ENCODE measurements at places on chromosomes 3 and 15. TPM values are rescaled to one million over a fixed set of nuclear protein-coding genes. Genes with fewer than 3 reads are reported as not detected.

DNA sequence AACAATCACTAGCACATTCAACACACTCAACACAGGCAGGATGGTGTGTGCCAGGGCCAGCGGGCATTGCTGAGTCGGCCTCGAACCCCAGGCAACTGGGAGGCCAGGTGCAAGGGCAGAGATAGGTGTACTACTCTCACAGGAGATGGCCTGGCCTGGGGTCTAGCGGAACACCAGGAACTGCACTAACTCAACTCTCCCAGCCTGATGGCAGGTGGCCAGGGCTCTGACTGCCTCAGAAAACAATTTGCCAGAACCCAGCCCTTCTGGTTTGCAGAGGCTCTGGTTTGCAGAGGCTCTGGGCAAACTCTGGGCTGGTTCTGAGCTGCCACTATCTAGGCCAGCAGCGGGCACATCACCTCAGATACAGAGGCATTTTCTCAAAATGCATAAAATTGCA is 229.2 kb upstream of the CHRNA7 start:
- DNase-seq, result no peak

GRCh38 chr3:146077181-146077580 is 83.8 kb downstream of the PLOD2 start:
- DNase-seq, result no peak

DNA sequence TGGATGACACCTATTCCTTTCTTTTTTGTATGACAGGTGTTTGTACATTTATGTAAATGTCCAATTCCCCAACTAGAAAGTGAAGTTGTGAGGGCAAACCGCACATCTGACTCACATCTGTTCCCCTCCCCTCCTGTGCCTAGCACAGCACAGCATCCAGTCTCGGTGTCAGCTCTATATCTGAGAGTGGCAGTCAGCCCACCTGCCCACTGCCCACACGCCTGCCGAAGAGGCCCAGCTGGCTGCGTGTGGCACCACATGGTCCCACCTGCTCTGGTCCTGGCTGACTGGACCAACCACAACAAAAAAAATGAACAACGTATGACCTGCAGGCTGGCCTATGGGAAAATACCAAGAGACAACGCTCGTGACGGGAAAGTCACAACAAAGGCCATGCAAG is 62.8 kb downstream of the XXYLT1 start:
- peak; percentile 86 for DNase-seq

The DNAH12 gene
- 0.25 TPM for total RNA-seq

DNA sequence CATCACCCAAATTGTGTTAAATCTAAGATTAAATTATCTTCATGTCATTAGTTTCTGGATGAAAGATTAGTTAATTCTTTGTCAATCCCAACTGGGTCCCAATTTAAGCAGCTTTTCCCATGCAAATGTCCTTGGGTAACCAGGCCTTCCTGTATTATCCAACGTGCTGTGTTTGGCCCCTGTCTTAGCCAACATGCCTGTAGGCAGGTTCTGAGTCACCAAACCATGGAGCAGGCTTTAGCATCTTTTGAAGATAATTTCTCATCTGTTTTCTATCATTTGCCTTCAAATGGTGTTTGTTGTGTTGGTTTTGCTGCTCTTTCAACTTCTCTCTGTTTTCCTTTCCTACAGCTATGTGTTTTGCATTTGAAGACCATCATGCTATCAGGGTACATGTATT is 216.2 kb downstream of the ITPR1 start:
- DNase-seq, result no peak

The BSN gene
- 0.74 TPM for total RNA-seq

GRCh38 chr3:78588906-78589621 is 1178.7 kb downstream of the ROBO1 start:
- no peak for DNase-seq

DNA sequence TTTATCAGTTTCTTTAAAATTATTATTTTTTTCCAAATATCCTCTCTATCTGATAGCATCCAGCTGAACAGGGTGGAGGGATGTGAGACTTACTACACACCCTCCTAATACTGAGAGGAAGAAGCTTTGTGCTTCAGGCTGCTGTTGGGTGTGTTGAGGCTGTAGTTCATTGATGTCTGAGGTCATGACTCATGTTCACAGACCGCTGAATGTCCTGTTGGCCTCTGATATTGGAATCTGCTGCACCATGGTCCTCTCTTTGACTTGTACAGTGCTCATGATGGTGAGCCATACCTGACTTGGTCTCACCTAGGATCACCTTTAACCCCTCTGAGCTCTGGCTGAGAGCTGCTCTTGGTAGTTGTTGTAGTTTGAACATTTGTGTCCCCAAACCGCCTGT is 302.9 kb downstream of the SATB1 start:
- DNase-seq, result no peak

GRCh38 chr15:58423205-58423604 is 8.6 kb upstream of the LIPC start:
- DNase-seq, result no peak

GRCh38 chr15:88800026-88800425 is 3.2 kb upstream of the ACAN start:
- DNase-seq, result no peak

- DNase-seq, result no peak
These were observed 261.9 kb upstream of the ICE2 start for GRCh38 chr15:60740787-60741354.

- no peak for DNase-seq
These were observed 2.4 kb downstream of the CISH start for GRCh38 chr3:50609071-50609762.

The HTR3E gene
- total RNA-seq, result not detected

The NMB gene
- 12.3 TPM for total RNA-seq

The ZPLD1 gene
- total RNA-seq, result not detected

DNA sequence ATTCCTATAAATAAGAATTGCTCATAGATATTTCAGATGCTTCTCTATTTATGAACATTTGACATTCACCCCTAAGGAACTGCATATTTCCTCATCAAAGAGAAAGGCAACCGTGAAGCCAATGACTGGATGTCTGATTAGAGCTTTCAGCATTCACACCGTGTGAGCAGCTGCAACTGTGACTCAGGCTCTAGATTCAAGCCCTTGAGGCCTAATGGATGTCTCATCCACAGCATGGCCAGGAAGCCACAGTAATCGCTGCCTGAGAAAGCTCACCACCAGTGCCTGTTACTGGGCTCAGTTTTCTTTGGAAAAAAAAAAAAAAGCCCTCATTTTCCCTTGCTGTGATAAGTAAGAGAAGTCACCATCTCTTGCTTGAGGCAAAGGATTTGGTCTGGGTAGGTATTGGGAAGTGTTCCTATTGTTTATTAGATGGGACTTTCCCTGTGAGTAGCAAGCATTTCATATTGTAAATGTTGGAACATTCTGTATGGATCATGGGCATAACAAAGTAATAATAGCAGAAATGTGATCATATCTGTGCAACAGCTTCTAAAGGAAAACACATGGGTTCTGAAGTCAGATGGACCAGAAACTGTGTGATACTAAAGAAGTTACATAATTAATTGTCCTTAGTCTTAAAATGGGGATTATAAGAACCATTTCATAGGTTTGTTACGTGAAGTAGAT is 783.7 kb downstream of the AGBL1 start:
- no peak for DNase-seq

The FRMD4B gene
- total RNA-seq, result 53.5 TPM

The AADACL2 gene
- total RNA-seq, result 0.49 TPM

The ITPKA gene
- not detected for total RNA-seq

DNA sequence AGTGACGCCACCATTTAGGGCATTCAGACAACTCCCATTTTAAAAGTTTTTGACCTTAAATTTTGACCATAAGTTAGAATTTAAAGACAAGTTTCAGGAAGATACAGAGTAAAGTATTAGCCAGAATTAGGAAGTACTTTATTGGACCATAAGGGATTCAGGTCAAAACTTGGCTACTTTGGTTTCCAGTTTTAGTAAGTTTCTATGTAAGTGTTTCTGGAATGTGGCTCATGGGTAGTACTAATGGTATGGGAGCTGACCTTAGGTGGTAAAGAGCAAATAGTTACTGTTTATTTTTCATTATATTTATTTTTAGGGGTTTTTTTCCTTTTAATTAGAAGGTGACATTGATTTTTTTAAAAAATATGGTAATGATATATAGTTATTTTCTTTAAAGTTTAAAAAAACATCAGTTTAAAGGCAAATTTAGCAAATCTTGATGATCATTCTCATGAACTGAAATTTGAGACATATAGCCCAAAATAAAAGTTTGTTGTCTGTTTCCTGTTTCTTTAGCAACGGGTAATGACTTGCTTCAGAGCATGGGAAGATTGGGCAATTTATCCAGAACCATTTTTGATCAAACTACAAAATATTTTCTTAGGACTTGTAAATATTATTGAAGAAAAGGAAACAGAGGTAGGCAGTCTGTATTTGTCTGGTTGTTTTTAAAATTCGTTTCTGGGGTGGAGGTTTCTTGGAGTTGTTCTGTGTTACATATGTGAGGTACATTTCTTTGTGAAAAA is 34.3 kb downstream of the U2SURP start:
- DNase-seq, result no peak

The ZNF502 gene
- 4.4 TPM for total RNA-seq

The NEK10 gene
- not detected for total RNA-seq

GRCh38 chr15:44668921-44669320 is 5.5 kb upstream of the SPG11 start:
- DNase-seq, result no peak

The LXN gene
- total RNA-seq, result 22.6 TPM

The LMCD1 gene
- 78.3 TPM for total RNA-seq

DNA sequence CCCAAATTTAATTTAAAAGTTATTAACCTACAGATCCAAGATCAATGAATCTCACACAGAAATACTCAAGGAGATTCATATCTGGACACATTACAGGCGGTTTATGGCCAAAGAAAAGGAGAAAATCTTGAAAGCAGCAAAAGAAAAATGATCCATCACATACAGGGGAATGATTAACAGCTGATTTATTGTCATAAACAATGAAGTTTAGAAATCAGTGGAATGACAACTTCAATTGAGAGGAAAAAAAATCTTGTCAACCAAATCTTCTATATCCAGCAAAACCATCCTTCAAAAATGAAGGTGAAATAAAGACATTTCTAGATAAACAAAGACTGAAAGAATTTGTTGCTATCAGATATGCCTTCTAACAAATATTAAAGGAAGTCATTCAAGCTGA is 156.2 kb upstream of the SEMA6D start:
- DNase-seq, result no peak

The GSK3B gene
- 20.6 TPM for total RNA-seq

The FAM81A gene
- 0.49 TPM for total RNA-seq

GRCh38 chr3:48187301-48187578 is 977 bp downstream of the CDC25A start:
- no peak for DNase-seq

- DNase-seq, result no peak
These were observed 28.3 kb upstream of the MINDY4B start for GRCh38 chr3:150933473-150933995.

The LRTM1 gene
- total RNA-seq, result not detected

- DNase-seq, result no peak
These were observed 173.3 kb downstream of the GHSR start for GRCh38 chr3:172274906-172275305.

GRCh38 chr3:168443965-168444364 is 348.2 kb upstream of the GOLIM4 start:
- DNase-seq, result no peak

GRCh38 chr15:51163843-51164242 is 69.1 kb upstream of the TNFAIP8L3 start:
- DNase-seq, result no peak

GRCh38 chr15:63382966-63383710 is 1.5 kb upstream of the CA12 start:
- no peak for DNase-seq

- DNase-seq, result no peak
These were observed 82.7 kb upstream of the CHD2 start for GRCh38 chr15:92817339-92817886.

The CCK gene
- total RNA-seq, result not detected

GRCh38 chr3:130795396-130795795 is 48.8 kb upstream of the PIK3R4 start:
- DNase-seq, result no peak

GRCh38 chr3:113746548-113747282 is at the start of gene ATP6V1A:
TSS of gene ATP6V1A (plus strand) at chr3:113747035. CDS start at chr3:113778754, 31,719 bp downstream.
- peak; percentile 97 for DNase-seq

DNA sequence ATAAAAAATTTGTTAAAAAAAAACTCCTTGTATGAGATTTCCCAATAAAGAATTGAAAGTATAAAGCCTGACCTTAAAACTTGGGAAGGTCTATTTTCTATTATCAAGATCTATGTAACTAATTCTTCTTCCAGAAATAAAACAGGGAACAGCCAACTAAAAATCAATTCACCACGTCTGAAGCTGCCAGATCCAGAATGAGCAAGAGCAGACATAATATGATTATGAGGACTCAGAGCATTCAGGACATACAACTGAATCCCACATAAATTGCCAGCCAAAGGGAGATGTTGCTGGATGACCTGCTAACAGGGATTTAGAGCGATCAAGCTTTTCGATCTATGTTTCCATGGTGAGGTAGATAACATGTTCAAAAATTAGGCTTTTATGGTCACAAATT is 1151.3 kb upstream of the CADM2 start:
- no peak for DNase-seq

DNA sequence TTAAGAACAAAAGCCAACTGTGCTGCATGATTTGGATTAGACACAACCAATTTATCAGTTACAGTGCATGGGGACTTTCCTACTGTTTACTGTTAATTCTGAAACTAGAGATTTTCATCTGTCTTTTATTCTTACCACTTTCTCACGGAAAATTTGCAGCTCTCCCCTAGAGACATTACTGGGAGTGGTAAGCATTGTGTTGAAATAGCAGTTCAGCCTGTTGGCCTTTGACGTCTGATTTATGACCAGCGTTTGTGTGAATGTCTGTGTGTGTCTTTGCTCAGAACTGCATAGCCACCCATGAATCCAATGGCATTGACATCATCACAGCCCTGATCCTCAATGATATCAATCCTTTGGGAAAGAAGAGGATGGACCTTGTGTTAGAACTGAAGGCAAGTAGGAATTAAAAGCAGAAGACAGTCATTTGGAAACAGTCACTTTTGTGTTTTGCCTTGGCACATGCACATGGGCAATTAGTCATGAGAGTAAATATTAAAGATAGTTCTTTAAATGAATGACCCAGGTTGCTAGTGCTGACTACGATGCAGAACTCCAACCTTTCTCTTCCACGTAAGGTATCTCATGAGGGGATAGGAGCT is 202.2 kb upstream of the BHLHE40 start:
- DNase-seq, result no peak

DNA sequence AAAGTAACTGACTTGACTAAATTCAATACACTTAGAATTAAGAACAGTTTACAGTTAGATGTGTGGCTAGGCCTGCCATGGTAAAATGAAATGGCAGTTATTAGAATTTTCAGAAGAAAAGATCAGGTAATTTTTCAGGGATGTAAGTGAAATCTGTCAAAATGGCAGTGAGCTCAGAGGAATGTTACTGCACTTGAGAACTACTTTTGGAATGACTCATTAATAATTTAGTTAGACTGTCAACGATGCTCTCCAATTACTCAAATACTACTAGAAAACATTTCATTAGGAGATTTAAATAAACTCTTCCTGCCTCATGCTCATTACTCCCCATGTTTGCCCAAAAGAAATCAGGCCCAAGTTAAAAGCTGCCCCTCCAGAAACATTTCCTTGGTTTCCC is 84.4 kb downstream of the RFTN1 start:
- no peak for DNase-seq

Measured in vagina (tissue), 2 donors.